ENCODE measurements at places on chromosomes 16 and 17.

- DNase-seq, result no peak
These were observed 4.2 kb downstream of the IFI35 start for GRCh38 chr17:43010667-43011308.

DNA sequence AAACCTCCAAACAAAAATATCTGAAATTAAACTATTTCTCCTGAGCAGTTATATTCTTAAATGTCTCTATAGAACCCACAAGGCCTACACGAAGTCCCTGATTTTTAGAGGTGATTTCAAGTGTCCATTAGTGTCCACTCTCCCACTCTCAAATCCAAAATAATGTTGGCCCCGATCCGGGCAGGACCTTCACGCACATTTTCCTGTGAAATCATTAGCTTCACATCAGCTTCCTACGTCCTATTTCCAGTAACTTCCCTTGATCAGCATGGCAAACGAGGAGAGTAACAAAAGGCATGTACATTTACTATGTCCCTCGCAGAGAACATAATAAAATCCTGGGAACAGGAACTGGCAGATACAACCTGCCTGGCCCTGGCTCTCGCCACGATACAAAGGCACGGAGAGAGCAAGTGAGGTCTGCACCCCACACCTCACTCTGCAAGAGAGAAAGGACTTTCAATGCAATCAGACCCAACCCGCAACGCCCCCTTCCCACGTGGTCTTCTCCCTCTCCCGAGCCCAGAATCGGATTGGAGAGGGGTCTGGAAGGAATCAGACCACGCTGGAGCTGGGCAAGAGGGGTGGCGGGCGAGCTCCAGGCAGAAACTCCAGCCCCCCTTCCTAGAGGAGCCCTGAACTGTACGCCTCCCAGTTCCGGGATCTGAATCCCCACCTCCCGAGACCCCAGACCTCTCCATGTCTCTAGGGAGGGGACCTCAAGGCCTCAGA, 17.5 kb upstream of the C17orf78 start:
- no peak for DNase-seq

GRCh38 chr16:81545470-81546250, 101.1 kb downstream of the CMIP start:
- DNase-seq, result no peak

- DNase-seq, result no peak
These were observed 43.3 kb downstream of the NLK start for GRCh38 chr17:28085766-28086165.
